DND-41 (cell line): ENCODE measurements at places on chromosomes 6 and 20.

GRCh38 chr6:36506611-36507010 lies 40.7 kb downstream of the STK38 start:
- H3K4me1 ChIP-seq, result no peaks in the 10 kb centered on the region
- no peaks in the 10 kb centered on the region for H3K27me3 ChIP-seq
- H3K36me3 ChIP-seq, result peaks cover 66% of the 10 kb centered on the region
- no peak overlapping the region for H3K27ac ChIP-seq
- H3K4me3 ChIP-seq, result no peak overlapping the region

DNA sequence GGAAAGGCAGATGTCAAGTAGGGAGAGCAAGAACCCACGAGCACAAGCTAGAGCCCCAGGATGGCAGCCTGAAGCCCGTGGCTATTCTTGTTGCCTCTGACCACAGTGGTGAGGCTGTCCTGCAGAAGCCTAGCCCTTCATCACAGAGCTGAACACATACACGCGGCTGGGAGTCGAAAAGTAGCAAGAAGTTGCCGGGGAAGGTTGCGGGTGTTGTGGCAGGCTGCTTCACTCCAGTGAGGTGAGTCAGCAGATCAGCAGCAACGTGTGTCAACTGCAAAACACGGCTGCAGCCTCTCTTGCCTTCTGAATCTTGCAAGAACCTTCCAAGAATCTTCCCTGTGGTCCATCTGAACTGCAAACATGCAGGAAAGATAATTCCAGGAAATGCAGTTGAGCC lies 10.6 kb upstream of the STX16 start:
- DNase-seq, result no peak
- no peak overlapping the region for H3K4me3 ChIP-seq
- H3K36me3 ChIP-seq, result no peaks in the 10 kb centered on the region
- H3K27ac ChIP-seq, result no peak overlapping the region
- no peaks in the 10 kb centered on the region for H3K4me1 ChIP-seq
- H3K27me3 ChIP-seq, result peaks cover 25% of the 10 kb centered on the region

GRCh38 chr6:117483645-117484016 lies 1.2 kb downstream of the DCBLD1 start:
- DNase-seq, result no peak
- H3K4me1 ChIP-seq, result no peaks in the 10 kb centered on the region
- H3K27me3 ChIP-seq, result peaks cover 18% of the 10 kb centered on the region

- H3K4me1 ChIP-seq, result peaks cover 15% of the 10 kb centered on the region
- H3K27me3 ChIP-seq, result no peaks in the 10 kb centered on the region
Measured at GRCh38 chr20:41131594-41132387, 5.6 kb upstream of the PLCG1 start.

GRCh38 chr6:119587537-119587936 lies 238.0 kb upstream of the MAN1A1 start:
- no peaks in the 10 kb centered on the region for H3K4me1 ChIP-seq
- H3K27me3 ChIP-seq, result no peaks in the 10 kb centered on the region
- no peak overlapping the region for H3K27ac ChIP-seq
- no peaks in the 10 kb centered on the region for H3K36me3 ChIP-seq
- H3K4me3 ChIP-seq, result no peak overlapping the region
- no peak for DNase-seq

DNA sequence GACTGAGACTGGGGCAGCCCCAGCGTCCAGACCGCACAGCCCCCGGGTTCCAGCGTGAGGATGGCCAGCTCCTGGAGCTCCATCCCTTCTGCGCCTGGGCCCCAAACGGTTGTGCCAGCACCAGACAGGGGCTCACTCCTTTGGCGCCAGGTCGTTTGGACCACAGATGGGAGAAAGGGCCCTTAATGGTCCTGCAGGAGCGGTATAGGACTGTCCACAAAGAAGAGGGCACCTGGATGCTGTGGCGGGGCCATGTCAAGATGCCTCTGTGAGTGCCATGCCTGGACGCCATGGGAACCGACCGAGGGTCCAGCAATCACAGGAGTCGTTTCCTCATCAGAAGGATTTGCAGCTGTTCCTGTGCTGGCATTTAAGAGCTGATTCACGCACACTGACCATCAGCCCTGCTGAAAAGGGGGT lies 82.7 kb downstream of the DLL1 start:
- H3K27ac ChIP-seq, result no peak overlapping the region
- no peaks in the 10 kb centered on the region for H3K4me1 ChIP-seq
- H3K36me3 ChIP-seq, result no peaks in the 10 kb centered on the region
- no peak overlapping the region for H3K4me3 ChIP-seq

DNA sequence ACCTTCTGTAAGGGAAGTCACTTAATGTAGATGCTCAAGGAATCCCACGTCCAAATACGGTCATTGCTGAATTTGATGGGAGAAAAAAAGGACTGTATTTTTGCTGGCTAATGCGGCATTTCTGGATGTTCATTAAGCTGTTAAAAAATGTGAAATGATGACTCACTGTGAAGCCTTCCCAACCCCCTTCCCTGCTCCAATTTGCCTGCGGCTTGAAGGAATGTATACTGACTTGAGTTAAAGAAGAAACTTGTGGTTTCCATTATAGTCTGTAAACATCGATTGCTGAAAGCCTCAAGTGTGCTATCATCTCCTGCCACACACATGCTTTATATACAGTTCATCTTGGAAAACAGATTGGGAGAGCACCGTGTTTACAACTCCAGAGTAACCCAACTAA lies 249.1 kb upstream of the JAG1 start:
- no peaks in the 10 kb centered on the region for H3K36me3 ChIP-seq
- no peaks in the 10 kb centered on the region for H3K27me3 ChIP-seq
- no peak for DNase-seq

GRCh38 chr6:148502083-148502772 lies 159.6 kb downstream of the SASH1 start:
- H3K4me1 ChIP-seq, result no peaks in the 10 kb centered on the region
- no peaks in the 10 kb centered on the region for H3K36me3 ChIP-seq
- DNase-seq, result no peak
- H3K27ac ChIP-seq, result no peak overlapping the region

DNA sequence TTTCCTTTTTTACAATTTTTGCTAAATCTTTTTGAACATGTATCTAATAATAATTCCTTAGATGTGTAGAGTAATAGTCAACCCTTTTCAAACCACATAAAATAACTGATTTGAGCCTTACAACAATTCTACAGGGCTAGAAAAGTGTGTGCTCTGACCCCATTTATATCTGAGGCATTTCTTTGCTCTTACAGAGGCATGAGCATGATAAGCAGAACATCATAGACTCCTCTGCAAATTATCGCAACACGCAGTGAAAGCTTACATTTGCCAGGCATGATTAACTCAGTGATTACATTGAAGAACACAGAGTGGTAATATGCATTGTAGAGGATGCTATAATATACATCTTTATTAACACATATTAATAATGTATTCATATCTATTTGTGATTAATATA lies 120.4 kb downstream of the SIM1 start:
- no peaks in the 10 kb centered on the region for H3K36me3 ChIP-seq
- H3K4me3 ChIP-seq, result no peak overlapping the region
- DNase-seq, result no peak
- H3K4me1 ChIP-seq, result peaks cover 66% of the 10 kb centered on the region
- no peaks in the 10 kb centered on the region for H3K27me3 ChIP-seq

DNA sequence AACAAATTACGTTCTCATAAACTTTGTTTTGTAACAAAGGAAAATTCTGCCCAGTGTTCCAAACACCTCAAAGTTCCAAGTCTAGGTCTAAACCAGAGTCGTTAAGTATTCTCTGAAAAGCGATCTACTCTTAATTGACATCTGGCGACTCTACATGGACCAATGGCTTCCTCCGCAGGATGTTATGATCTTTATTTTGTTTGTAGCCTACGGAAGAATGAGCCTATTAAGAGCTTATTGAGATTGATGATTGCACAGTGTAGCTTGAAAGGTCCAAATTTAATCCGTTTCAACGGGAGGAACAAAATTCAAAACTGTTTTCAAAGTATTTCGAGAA lies 61.1 kb downstream of the FAM217A start:
- H3K4me1 ChIP-seq, result peaks cover 47% of the 10 kb centered on the region
- no peak for DNase-seq
- peaks cover 20% of the 10 kb centered on the region for H3K36me3 ChIP-seq
- peak overlapping the region; percentile 42 for H3K4me3 ChIP-seq

DNA sequence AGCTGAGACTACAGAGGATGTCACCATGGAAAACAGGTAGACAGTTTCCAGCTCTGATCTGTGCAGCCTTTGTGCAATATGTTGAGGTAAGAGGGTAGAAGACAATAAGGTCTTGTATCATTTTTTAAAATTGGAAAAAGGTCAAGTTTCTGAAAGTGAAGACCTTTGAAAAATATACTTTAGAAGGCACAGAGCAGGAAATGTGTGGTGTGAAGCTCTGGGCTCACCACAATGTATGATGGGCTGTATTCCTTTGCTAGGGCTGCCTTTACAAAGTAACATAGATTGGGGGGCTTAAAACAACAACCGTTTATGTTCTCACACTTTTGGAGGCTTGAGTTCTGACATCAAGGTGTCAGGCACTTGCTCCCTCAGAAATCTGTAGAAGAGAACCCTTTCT lies 514.3 kb upstream of the JARID2 start:
- H3K27me3 ChIP-seq, result no peaks in the 10 kb centered on the region
- DNase-seq, result no peak
- no peak overlapping the region for H3K27ac ChIP-seq
- no peaks in the 10 kb centered on the region for H3K36me3 ChIP-seq

GRCh38 chr6:1403851-1404712 lies 14.7 kb downstream of the FOXF2 start:
- H3K4me3 ChIP-seq, result no peak overlapping the region
- no peaks in the 10 kb centered on the region for H3K4me1 ChIP-seq
- H3K27ac ChIP-seq, result no peak overlapping the region
- H3K36me3 ChIP-seq, result no peaks in the 10 kb centered on the region
- H3K27me3 ChIP-seq, result peaks cover 4% of the 10 kb centered on the region

DNA sequence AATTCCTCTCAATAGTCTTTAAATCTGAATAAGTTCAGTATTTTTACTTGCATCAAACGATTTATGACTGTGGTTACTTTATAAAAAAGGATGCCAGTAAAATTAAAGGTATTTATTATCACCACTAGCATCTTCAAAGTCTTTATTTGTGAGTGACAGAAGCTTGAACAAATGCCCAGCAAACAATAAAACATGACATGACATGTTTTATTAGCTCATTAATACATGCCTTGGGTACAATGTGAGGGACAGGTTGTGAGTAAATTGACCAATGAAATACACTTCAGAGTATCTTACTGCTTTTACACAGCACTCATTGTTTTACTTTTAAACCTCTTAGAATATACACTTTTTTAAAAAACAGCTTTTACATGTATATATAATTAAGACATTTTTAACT lies 113.4 kb upstream of the BEND3 start:
- no peaks in the 10 kb centered on the region for H3K36me3 ChIP-seq
- DNase-seq, result no peak
- H3K4me1 ChIP-seq, result no peaks in the 10 kb centered on the region
- no peak overlapping the region for H3K27ac ChIP-seq

GRCh38 chr20:12177657-12178293 lies 260.1 kb downstream of the BTBD3 start:
- no peak for DNase-seq
- peaks cover 2% of the 10 kb centered on the region for H3K27me3 ChIP-seq

- no peaks in the 10 kb centered on the region for H3K4me1 ChIP-seq
- no peak overlapping the region for H3K4me3 ChIP-seq
- no peak overlapping the region for H3K27ac ChIP-seq
- H3K27me3 ChIP-seq, result no peaks in the 10 kb centered on the region
- no peak for DNase-seq
Measured at GRCh38 chr20:19756761-19757486, 1.1 kb upstream of the RIN2 start.

DNA sequence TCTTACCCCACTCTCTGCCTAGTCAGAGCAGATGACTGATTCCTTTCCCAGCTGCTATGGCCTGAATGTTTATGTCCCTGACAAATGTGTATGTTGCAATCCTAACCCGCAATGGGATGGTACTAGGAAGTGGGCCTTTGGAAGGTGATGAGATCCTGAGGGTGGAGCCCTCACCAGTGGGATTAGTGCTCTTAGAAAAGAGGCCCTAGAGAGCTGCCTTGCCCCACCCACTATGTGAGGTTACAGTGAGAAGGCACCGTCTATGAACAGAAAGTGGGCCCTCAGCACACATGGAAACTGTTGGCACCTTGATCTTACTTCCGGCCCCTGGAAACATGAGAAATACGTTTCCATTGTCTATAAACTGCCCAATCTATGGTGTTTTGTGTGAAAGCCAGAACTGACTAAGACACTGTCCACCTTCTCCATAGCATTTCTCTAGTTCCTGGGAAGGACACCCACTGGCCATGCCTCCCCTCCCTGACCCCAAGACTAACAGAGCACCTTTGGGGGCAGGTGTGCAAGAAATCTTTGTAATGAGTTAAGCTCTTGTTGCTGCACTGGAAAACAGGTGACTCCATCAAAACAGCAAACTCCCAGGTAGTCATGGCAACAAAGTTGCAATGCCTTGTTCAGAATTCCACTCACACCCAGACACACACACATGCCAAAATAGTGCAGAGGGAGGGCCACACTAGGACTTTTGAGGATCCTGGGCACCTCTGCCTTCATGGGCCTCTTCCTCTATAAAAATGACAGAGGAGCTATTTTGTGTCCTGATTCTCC lies 16.2 kb downstream of the GABRR2 start:
- H3K4me3 ChIP-seq, result no peak overlapping the region
- no peak for DNase-seq
- no peaks in the 10 kb centered on the region for H3K36me3 ChIP-seq
- H3K4me1 ChIP-seq, result no peaks in the 10 kb centered on the region

GRCh38 chr20:33812152-33812849 lies 1.2 kb downstream of the CHMP4B start:
- peak; percentile 19 for DNase-seq
- H3K36me3 ChIP-seq, result peaks cover 21% of the 10 kb centered on the region

- no peak overlapping the region; the same call in 1 of the 2 replicates for H3K27ac ChIP-seq
- peaks cover 68% of the 10 kb centered on the region for H3K4me1 ChIP-seq
- peaks cover 44% of the 10 kb centered on the region for H3K27me3 ChIP-seq
- no peak for DNase-seq
- peaks cover 4% of the 10 kb centered on the region; the same call in 1 of the 2 replicates for H3K36me3 ChIP-seq
- H3K4me3 ChIP-seq, result peak overlapping the region; percentile 83; the same call in 1 of the 2 replicates
Measured at GRCh38 chr6:119350952-119351372, 1.4 kb upstream of the MAN1A1 start.

DNA sequence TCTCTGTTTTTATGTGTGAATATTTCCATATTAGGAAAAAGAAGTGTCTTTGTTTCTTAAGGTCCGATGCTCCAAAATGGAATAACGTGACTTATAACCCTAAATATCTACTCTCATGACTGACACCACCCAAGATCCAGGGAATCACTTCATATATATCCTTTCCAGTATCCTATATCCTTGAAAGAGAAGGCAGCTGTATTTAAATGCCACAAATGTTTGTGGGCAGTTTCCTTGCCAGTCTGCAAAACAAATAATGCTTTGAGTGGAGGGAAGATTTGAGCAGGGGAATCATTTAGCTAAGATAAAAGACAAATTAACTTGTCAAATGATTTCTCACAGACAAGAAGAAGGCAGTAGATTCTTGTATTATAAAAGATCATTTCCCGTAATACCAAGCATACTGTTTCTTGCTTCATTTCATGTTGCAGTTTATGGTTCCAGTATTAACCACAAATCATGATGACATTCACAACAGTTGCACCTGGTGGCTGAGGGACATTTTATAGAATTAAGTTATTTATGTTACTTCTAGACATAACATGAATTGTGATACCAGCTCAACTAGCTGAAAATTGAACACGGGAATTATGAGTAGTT lies 30.0 kb upstream of the FABP7 start:
- H3K27ac ChIP-seq, result no peak overlapping the region
- H3K4me3 ChIP-seq, result no peak overlapping the region
- H3K4me1 ChIP-seq, result peaks cover 27% of the 10 kb centered on the region
- no peaks in the 10 kb centered on the region for H3K36me3 ChIP-seq
- H3K27me3 ChIP-seq, result no peaks in the 10 kb centered on the region
